NCI-H510A treated with DMSO at 0.1 percent for 48 hours (cell line): ENCODE measurements at places on chromosomes 2 and 18.

- DNase-seq, result no peak
Measured at GRCh38 chr2:2530334-2530733, 199.3 kb upstream of the MYT1L start.

GRCh38 chr2:167726788-167727187 lies 520.6 kb downstream of the STK39 start:
- DNase-seq, result no peak

DNA sequence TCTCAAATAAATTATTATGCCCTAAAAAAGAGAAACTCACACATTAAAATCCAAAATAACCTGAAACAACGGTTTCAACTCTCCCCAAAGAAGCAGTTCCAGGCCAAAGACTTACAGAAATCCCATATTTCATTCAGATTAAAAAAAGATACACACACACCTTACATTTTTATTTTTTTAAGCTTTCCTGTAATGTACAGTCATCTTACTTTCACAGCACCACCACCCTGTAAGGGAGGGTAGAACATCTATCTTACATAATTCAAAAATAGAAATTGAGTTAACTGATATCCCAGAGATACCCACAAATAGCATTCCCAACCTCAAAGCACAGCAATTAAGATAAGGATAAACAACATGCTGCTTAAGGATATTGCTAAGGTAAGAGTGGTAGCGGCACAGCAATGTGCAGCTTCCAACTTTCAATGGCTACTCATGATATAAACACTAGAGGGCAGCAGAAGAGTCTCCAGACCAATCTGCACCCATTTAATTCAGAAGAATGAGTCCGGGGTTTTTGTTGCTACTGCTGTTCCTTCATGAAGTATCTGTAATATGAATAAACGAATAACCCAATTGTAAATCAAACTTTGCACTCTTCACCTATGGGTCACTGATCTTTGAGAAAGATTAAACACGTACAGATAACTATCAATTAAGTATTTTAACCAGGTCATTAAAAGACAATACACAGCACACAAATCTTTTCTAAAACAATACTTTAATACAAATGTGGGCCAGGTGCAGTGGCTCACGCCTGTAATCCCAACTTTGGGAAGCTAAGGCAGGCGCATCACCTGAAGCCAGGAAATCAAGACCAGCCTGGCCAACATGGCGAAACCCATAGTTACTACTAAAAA lies 11.3 kb downstream of the GFPT1 start:
- DNase-seq, result peak; percentile 42

DNA sequence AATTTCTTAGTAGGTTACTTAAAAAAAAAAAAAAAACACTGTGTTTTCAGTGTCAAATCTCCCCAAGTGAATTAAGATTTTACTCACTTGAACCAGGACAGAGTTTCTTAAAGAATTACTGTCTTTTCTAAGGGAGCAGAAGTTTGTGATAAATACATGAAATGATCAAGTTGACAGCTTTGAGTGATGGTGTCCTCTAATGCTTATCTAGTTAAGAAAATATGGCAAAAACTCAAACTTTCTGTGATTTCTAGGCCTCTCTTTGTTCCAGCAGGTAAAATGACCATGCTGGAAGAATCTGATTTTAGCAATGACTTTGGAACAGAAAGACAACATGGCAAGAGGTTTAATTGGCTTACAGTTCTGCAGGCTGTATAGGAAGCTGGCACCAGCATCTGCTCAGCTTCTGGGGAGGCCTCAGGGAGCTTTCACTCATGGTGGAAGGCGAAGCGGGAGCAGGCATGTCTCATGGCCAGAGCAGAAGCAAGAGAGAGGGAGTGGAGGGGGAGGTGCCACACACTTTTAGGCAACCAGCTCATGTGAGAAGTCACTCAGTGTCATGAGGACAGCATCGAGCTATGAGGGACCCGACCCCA lies 6.6 kb downstream of the MAPRE2 start:
- no peak for DNase-seq

DNA sequence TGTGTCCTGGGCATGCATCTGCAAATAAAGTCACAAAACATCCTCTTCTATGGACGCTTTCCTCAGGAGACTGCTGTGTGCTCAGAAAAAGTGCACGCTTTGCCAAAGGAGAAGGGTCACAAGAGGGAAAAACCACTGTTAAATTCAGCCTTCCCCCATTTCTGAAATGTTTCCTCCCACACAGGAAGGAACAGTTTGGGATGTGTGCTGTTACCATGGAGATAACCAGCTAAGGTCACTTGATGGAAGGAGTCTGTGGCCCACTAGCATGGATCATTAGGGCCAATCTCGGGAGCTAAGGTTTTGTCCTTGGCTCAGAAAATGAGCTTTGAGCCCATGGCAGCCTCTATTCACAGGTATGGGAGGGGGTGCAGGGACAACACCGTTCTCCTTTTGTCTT lies 5.6 kb downstream of the KCNE4 start:
- no peak for DNase-seq

GRCh38 chr2:121152861-121153260 lies 132.1 kb downstream of the TFCP2L1 start:
- DNase-seq, result no peak

DNA sequence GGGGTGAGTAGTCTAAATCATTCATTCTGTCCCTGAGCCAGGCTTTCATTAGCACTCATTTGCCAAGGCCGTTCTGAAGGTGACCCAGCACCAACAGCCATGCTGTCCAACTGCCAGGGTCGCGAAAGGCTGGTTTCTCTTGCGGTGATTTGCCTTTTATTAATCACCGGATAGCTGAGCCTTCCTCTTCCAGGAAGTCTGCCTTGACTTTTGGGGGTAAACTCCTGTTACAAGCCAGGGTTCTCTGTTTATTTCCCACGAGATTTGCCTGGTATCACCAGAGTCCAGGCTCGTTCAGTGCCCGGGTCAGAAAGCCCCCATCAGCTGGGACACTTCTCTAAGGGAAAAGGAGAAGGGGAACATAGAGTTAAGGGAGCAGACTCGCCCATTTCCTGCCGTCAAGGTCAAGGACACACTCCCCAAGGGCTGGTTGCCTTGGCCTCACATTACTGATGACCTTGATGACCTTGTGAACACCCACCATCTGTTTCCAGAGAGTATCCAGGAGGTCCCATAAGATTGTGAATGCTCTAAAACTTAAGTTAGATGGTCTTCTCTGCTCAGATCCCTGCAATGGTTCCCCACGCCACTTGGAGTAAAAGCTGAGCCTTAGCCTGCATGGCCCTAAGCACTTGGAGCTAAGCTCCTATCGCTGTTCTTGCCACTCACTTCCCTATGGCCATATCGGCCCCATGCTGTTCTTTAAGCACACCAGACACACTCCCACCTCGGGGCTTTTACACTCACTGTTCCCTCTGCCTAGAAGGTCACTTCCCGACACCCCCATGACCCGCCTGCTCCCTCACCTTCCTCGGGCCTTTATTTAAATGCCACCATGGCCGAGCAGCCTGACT lies 118.0 kb upstream of the STPG4 start:
- no peak for DNase-seq

GRCh38 chr18:79182047-79182713 lies 113.0 kb downstream of the ATP9B start:
- DNase-seq, result no peak

DNA sequence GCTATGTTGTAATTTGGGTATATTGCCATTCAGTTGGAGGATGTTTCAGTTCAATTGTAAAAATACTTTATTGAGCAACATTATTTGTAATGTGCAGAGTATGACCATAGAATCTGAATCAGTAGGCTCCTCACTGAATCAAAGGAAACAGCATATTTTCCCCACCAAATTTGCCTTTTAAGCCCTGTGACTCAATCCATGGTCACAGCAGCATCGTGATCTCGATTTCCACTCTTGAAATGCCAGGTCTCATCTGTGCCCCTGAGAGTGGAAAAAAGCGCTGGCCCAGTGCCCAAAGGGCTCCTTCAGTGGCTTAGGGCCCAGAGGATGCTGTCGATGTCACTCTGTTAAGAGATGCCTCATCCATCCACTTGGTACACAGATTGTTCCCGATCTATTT lies 57.5 kb downstream of the FHOD3 start:
- no peak for DNase-seq

DNA sequence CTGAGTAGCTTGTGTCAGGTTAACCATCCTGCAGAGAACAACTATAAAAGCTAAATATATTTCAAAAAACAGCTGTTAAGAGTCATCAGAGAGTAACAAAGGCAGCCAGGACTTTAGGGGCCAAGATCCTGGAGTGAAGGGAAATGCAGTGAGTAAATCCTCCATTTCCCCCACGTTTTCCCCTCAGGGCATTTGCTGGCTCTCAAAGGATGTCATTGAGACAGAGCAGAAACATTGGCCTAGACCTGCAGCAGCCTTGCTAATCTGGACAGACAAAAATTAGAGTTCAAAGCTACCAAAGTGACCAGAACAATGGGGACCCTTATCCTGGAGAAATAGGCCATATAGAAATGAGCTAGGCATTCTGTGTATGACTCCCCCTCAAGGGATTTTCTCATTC lies 21.1 kb upstream of the KLHL29 start:
- DNase-seq, result no peak

DNA sequence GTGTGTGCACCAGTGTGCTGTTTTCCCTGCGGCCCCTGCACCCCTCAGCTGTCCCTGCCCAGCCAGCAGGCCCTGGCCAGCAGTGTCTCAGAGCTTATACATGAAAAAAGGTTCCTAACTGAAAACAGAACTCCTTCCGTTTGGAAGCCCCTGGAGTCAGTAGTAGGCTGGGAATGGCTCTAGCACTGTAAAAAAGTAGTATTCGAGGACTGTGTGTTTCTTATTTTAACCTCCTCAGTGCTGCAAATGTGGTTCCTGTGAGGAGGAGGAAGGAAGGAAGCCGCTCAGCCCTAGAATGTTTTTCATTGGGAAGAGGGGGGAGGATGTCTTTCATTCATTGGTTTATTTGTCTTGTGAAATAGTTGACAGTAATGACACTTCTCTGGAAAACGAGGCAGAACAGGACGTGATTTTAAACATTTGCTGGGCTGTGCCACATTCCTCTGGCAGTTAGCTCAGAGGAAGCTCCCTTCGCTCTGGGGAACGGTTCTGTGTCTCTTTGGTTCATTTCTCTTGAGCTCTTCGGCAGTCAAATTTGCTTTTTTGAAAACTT lies 103.5 kb downstream of the SPTBN1 start:
- DNase-seq, result peak; percentile 50

DNA sequence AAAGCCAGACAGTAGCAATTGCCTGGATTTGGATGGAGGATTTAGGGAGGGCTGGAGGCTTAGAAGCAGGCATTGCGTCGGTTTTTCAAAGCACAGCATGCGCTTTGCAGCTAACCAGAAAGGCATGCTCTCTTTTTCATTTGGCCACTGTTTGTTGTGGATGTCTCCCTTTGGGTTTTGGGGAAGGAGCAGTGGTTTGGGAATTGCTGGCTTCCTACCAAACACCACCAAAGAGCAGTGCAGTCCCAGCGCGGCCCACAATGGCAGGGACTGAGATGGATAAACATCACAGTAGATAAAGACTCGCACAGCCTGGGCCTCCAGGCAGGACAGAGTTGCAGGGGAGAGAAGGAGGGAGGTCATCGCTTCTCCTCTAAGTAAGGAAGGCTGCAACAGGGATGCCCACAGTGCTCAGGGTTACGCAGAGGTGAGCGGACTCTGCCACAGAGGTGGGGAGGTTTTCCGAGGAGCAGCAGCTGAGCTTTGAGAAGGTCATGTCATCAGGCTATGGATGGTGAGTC lies 148.5 kb downstream of the MYT1L start:
- DNase-seq, result no peak

DNA sequence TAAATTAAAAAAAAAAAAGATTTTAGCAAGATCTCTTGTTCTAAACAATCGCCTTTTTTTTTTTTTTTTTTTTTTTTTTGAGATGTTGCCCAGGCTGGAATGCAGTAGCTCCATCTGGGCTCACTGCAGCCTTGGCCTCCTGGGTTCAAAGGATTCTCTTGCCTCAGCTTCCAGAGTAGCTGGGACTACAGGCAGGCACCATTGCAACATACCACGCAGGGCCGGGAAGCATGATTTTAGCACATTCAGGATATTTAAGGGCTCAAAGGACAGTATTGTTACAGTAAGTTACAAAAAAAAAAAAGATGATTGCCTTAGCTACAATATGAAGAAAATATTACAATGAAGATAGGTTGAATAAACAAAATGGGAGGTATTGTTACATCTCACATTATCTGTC lies 29.5 kb upstream of the SAP130 start:
- no peak for DNase-seq

DNA sequence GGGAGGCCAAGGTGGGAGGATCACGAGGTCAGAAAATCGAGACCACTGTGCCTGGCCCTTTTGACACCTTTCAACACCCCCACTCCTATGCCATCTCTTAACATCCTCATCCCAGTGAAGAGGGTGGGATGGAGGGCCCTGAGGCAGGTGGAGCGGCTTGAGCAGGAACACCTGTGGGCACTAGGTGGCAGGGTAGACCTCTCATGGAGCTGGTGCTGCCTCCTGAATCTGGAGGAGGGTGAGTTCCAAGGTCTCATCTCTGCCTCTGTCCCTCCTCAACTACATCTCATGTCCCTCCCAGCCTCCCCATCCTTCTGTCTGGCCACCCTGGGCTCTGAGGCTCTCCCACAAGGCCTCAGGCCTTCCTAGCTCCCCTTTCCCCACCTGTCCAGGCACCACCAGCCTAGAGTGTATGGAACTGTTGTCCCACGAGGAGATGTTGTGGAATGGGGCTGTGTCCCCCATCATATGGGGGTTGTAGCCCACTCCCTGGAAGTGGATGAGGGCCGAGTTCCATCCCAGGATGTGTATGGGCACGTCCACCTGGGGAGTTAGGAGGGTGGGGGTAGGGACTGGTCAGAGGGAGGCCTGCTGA lies 17.0 kb upstream of the CRYBA2 start:
- no peak for DNase-seq

DNA sequence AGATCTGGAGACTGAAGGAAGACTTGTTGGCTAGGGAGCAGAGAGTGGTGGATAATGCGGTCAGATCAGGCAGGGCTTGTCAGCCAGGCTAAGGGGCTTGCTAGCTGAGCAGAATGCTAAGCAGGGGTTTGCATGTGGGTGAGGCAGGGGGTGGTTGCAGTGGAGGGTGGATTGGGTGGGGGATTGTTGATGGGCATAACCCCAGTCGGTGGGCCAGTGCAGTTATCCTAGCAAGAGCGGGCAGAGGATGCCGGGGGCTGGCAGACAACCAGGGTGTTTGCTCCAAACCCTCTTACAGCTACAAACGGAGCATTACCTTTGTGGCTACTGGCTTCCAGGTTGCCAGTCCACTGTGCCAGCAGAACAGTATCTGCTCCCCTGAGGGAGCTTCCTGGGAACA lies 131.5 kb upstream of the LGALSL start:
- no peak for DNase-seq

GRCh38 chr2:19911808-19912509 lies 10.2 kb upstream of the TTC32 start:
- DNase-seq, result no peak

DNA sequence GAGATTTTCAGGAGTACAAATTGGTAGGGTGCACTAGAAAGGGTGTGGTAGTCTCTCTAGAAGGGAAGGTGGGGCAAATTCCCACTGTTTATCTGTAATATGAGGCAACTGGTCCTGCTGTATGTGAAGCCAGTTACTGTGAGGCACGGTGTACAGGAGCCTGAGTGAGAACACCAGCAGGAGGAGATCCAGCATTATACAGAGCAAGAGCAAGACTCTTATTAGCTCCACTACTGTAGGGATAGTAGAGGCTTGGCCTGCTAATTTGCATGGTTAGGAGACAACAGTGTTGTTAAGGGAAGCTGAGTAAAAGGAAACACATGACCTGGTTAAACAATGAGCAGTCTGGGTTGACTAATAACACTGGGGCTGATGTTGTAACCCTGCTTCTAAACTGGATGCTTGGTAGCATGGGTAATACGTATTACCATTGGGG lies 76.3 kb upstream of the WDSUB1 start:
- no peak for DNase-seq

- DNase-seq, result no peak
Measured at GRCh38 chr2:217065695-217066405, 206.0 kb upstream of the TNP1 start.

GRCh38 chr2:61460163-61460562 lies 10.7 kb downstream of the USP34 start:
- no peak for DNase-seq
